ENCODE measurements at places on chromosomes 6 and 20.

DNA sequence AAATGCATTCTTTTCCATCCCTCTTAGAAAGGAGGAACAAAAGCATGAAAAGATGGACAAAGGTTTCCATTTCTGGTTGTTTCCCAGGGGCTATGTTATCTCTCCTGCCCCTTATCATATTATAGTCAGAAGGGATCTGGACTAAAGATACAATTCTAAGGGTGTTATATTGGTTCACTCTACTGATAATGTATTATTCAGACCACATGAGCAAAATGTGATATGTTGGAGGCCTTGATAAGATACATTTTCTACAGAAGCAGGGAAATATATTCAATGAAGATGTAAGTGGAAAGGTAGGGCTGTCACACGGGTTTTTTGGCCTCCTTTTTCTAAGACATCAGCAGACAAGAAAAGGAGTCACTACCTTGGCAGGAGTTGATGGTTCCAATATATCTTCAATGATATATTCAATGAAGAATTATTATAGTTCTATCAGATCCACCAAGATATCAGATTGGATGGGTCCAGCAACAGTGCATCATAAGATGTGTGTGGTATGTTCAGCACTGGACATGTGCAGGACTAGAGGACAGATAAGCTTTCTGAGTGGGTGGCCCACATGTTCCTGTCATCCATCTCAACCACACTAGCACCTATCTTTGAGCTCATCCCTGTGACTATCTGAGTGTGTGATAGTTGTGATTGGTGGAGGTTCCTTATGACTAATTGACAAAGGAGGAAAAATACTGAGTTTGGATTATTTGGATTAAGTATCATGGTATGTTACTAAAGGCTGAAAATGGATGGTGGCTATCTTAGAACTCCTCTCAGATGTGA lies 5.7 kb upstream of the ZKSCAN3 start:
- DNase-seq, result no peak

- no peak for DNase-seq
Observed at GRCh38 chr20:646107-646867, 6.7 kb downstream of the SRXN1 start.

DNA sequence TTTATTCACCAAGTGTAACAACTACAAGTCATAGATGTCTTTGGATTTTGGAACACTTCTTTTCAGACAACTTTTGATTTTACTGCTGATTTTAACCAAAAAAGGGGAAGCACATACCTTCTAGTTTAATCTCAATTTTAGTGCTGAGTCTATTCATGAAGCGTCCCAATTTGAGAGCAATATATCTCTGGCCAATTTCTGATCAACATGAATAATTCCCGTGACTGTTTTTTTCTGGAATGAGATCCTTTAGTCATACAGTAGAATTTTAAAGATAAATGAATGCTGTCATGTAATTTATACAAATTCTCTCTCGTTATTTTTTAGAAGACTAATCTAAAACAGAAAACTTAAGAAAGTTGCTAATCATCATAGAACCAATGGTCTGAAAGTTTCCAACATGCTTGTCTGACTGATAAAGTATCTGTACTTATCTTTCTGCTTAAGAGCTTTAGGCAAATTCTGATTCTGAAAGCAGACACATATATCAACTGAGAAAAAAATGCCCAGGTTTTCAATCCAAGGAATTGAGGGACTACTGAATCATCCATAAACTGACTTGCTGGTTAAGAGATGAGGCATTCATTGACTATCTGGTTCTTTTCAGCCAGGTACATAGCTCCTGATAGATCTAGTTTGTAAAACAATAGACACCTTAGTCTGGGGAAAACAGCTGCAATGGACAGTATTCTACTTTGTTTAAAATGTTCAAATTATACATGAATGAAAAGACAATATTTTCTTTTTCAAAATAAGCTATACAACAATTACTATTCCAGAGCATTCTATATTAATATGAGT lies 657.5 kb downstream of the RFPL4B start:
- no peak for DNase-seq

- DNase-seq, result no peak
Observed at GRCh38 chr20:59027741-59028320, 4.3 kb downstream of the ATP5F1E start.

- DNase-seq, result no peak
Observed at GRCh38 chr6:2148748-2149147, 96.7 kb downstream of the GMDS start.

DNA sequence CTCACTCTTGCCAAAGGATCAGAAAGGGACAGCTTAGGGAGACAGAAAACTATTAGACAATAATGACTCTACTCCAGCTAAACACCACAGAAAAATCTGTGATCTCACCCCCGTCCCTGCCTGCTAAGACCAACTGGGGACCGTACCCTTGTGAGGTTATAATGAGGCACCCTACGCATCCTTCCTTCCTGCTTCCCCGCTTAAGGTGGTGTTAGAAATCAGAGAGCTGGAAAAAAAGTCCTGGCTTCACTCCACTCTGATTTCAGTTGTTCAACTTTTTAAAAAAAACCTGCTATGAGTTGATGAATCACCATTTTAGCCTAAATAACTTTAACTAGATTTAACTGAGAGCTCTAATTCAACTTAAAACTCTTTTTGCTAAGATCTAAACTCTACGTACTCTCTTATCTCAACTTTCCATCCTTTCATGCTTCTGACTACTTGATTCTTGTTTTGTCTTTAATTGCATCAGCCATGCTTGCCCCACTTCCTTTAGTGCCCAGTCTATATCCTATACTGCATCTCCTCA lies 35.8 kb upstream of the TMEM14A start:
- DNase-seq, result no peak

DNA sequence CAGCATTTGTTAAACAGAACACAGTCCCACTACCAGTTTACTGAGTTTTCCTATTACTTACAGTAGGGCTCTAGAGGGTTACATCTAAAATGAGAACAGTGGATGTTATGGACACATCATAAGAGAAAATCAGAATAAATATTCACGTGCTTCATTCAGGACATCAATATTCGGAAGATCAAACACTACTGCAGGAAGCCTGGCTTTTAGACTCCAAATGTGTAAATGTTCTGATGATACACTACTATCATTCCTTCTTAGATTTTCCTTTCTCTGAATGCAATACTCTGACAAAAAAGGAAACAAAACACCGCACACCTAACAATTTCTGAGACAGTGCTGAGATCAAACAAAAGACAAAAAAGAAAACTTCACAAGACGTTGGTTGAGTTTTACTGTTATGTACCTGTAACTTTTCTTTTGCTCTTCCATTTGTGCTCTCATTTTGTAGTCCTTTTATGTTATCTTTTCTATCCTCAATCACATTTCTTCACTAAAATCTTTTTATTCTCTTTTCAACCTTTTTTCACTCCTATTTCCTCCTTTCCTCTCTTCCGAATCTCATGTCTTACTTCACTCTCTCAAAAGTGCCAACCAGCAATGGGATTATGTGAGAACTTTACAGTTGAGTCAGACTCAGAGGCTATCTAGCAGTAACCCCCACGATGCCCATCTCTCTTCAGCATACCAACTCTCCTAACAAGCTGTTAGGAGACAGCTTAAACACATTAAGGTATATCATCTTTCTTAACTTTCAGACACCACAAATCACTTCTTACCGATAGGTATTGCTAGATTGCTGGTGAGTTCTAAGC lies 1.7 kb downstream of the FAM184A start:
- no peak for DNase-seq

GRCh38 chr6:63685446-63686379 lies 50.1 kb downstream of the PHF3 start:
- DNase-seq, result no peak

- DNase-seq, result no peak
Observed at GRCh38 chr20:20073801-20074371, 21.6 kb downstream of the CFAP61 start.

DNA sequence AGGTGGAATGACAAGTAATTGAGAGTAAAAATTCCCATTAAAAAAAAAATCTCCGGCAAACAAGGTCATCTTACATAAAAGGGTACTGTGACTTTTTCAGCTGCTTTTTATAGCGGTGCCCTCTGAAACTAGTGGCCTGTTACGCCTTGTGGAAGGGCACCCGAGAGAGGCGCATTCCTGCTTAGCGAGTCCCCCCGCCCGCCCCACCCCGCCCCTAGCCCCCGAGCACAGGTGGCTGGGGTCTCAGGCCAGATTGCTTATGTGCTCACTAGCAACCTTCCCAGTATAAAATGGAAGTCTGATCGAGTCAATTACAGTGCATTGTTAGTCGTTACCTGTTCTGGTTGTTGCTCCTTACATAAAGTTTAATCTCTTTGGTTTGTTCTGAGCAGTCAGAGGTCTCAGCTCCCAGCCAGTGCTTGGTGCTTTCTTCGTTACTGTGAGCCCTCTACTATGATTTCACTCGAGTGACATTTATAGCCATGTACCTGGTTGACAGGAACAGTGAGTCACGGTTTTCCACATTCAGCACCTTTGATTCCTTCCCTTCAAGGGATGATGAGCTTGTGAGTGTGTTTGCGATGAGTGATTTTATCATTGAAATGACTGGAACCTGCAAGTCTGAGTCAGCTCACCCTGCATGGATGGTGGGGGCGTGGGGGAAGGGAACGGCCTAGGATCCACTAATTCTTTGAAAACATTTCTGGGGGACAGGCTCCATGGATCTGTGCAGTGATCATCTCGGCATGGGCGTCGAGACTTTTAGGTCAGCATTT lies 47.6 kb downstream of the ZDHHC14 start:
- DNase-seq, result no peak

DNA sequence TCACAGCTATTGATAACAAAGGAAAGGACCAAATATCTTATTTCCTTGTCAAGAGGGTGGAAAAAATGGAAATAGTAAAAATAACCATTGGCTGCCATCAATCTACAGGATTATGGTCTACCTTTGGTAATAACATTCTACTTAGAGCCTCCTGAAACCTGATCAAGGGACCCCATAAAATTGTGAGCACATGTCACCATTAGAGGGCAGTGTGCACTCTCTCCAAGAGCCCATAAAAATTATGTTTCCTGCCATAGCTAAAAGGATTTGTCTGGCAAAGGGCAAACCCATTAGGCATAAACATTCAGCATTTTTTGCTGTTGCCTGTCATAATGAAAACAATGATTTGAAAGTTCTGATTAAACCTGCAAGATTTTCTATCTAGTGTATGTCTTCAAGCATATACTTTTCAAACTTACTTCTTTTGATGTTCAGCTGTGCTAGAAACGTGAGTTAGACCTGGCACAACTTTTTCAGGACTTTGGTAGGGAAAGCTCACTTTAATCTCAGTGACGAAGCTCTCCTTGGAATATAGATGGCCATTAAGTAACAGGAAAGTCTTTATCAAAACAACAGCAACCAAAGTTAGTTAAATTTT lies 120.7 kb upstream of the ZFP64 start:
- peak; percentile 5 for DNase-seq
